ENCODE measurements at places on chromosomes 4 and X.

- peak; percentile 0 for DNase-seq
Observed at GRCh38 chrX:66163849-66164411, at the start of gene HEPH. Gene HEPH, plus strand, starts transcription at chrX:66164247. Its CDS starts 6,324 bp downstream, at chrX:66170571.

DNA sequence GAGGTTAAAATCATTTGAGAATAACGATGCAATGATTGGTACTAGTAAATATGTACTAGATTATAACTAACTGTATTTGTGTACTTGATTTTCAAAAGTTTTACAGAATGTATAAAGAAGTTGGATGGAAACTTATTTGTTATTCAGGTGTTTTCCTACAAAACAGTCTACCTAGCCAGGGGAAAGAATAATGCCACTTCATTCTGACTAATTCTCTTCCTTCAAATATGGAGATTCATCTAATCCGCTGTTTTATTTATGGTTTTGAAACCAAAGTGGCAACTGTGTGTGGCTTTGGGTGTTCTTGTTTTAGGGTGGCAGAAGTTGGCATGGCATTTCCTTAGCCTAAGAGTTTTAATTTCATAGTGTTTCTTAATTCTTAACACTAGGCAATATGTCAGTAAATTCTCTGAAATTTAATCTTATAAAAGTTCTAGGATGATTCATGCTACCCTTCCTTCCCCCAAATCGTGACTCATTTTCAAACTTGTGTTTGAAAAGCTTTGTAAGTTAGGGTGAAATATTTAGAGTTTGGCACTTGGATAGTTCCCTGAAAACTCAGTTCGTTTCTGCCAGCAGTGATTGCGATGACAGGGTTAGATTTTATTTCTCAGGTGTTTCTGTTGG lies 62.6 kb downstream of the DCLK2 start:
- DNase-seq, result no peak

DNA sequence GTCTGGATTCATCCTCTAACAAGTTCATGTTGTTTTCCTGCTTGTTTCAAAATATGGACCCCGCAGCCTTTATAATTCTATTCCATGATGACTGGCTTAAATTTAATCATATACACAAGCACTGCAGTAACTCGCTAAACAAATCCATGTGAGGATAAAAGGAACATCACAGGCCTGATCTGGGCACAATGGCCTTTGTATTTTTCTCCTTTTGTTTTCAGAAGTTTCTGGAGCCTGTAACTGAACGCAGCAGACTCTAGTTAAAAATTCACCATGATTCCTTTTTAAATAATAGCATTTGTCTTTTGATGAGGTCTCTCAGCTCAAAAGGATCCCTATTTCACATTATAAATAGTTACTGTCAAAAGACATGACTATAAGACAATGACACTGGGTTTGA lies 30.2 kb upstream of the TMEM184C start:
- DNase-seq, result no peak

DNA sequence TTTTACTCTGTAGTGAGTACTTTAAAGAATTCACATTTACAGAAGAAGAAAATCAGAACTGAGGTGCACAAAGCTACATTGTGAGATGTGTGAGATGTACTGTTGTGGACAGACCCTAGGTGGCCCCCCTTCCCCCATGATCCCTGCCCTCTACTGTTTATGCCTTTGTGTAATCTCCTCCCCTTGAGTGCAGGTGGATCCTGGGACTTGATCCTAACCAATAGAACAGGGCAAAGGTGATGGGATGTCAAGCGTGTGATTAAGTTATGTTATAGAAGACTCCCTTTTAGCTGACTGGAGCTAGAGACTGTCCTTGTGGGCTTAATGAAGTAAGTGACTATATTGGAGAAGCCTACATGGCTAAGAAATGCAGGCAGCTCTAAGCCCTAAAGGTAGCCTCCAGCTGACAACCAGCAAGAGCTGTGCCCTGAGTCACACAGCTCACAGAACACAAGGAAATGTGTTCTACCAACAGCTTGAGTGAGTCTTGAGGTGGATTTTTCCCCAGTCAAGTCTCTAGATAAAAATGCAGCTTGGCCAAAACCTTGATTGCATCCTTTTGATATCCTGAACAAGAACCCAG lies 225.2 kb upstream of the LEF1 start:
- no peak for DNase-seq

GRCh38 chrX:143788265-143788664 lies 67.7 kb upstream of the SPANXN2 start:
- DNase-seq, result no peak

DNA sequence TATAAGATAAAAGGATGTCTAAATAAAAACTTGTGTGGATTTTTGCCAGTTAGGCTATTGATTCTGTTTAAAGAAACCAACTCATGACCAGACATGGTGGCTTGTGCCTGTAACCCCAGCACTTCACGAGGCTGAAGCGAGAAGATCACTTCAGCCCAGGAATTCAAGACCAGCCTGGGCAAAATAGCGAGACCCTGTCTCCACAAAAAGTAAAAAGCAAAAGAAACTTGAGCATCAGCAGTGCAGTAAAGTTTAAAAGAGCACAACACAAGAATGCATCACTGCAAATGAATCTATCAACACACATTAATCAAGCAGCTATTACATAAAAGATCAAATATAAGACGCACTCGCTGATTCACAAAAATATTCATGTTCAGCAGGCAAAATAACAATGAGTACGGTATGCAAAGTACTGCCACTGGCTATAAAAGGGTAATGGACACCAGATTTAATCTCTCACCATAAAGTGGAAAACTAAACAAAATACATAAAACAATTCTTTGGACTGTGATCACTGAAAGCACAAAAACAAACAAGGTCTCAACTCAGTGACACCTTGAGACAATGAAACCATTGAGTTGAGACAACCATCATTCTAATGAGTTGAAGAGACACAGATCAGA lies 41.3 kb downstream of the LRBA start:
- DNase-seq, result no peak

DNA sequence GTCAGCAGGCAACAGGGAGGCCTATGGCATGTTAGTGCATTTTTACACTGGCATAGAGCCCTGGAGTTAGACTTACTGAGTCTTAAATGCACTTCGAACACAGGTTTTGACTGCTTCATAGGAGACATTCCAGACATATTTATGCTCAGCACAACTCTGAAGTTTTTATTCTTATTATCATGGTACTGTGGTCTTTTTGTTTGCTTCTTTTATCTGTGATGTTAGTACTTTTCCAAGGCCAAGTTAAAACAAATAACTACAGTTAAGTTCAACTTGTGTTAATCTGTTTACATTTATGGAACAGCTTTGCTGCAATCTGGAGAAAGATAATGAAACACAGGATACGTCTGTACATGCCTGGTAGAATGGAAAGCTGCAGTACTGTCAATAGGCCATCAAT lies 76.5 kb downstream of the COL4A5 start:
- no peak for DNase-seq

DNA sequence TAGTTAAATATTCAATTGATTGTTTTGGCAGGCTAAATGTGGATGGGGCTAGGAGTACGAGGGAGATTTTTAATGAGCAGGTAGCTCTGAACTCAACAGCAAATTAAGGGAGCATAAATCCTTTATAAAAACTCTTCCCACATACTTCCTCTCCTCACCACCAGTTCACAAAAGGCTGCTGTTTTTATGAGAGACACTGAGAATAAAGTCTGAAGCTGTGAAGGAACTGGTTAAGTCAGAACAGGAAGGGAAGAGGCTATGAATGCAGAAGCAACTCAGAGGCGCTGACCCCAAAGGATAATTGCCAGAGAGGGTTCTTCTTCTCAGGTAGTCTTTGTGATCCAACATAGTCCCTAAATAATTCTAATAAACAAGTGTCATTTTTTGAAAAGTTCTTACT lies 406.1 kb downstream of the GPM6A start:
- DNase-seq, result no peak

DNA sequence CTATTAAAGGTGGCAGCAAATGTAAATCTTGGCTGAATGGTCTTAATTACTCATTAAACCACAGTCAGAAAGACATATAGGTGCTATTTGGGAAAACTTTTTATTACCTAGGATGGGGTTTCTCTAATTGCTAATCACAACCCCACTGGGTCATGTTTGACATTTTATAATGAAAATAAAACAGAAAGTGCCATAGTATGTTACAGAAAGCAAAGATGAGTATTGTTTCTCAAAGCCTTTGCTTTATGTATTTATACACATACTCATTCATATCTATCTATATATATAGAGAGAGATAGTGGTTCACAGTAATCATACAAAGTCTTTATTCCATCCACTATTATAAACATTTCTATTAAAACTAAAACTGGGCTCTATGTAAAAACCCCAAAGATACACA lies 18.2 kb downstream of the TMEM184C start:
- no peak for DNase-seq

GRCh38 chr4:148780426-148781005 lies 338.3 kb upstream of the NR3C2 start:
- DNase-seq, result no peak

DNA sequence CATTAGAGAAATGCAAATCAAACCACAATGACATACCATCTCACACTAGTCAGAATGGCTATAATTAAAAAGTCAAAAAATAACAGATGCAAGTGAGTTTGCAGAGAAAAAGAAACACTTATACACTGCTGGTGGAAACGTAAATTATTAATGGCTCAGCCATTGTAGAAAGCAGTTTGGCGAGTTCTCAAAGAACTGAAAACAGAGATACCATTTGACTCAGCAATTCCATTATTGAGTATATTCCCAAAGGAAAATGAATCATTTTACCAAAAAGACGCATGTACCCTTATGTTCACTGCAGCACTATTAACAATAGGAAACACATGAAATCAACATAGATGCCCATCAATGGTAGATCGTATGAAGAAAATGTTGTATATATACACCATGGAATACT lies 75.0 kb downstream of the NAA11 start:
- DNase-seq, result no peak

GRCh38 chrX:46683048-46683447 lies 75.9 kb downstream of the SLC9A7 start:
- no peak for DNase-seq

DNA sequence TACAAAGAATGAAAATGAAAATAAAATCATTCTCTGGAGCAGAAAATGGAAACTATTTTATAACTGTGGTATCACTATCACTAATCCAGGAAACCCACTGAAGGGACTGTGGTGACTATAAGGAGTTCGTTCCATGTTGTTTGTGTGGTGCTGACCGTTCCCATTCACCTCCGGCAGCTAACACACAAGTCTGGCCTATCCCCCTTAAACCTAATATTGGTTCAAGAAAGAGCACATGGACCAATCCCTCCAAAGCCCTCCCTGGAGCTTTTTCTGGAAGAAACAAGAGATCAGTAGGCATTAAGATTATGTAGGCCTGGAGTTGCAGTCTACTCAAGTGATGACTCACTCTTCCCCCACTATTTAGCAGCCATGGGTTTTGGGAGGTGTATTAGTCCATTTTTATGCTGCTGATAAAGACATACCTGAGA lies 25.9 kb upstream of the FAM241A start:
- no peak for DNase-seq

DNA sequence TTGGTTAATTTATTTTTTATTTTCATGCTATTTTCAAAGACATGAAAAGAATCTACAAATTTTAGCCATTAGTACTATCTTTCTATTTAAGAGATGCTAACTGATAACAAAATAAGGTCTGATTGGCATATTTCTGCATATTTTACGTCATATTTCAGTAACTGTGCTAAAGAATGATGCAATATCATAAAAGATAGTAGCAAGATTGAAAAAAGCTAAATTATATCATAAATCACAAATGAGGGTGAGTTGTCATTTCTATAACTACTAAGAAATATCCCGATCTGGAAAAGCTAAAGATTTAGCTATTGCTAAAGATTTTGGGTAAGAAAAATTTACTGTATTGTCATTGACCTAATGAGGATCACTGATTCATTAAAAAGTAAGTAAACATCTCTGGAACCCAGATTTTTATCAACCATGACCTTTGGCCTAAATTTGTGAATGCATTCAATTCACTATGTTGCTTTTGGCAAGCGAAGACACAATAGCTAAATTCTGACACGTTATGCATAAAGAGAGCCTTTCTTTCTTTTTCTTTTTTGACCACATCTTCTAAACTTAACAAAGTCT lies 103.6 kb downstream of the HPGD start:
- DNase-seq, result no peak

DNA sequence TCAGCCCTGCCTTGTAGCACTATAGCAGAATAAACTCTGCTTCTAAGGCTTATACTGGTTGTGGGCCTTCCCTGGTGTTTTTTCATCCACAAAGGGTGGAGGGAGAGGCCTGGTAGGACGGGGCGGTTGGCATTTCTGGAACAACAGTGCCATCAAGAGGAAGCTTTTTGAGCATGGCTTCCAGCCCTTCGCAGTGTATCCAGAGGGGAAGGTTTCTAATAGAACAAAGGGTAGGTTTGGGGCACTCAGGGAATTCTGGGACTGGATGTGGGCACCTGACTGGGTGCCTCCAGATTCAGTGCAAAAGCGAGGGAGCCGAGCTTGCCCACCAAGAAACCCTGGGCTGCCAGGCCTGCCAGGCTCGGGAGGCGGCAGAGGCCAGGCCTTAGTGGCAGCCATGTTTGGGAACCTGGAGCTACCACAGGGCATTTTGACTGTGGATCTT lies 229.6 kb upstream of the AGTR2 start:
- no peak for DNase-seq

GRCh38 chr4:105596684-105597083 lies 44.3 kb downstream of the ARHGEF38 start:
- DNase-seq, result no peak

DNA sequence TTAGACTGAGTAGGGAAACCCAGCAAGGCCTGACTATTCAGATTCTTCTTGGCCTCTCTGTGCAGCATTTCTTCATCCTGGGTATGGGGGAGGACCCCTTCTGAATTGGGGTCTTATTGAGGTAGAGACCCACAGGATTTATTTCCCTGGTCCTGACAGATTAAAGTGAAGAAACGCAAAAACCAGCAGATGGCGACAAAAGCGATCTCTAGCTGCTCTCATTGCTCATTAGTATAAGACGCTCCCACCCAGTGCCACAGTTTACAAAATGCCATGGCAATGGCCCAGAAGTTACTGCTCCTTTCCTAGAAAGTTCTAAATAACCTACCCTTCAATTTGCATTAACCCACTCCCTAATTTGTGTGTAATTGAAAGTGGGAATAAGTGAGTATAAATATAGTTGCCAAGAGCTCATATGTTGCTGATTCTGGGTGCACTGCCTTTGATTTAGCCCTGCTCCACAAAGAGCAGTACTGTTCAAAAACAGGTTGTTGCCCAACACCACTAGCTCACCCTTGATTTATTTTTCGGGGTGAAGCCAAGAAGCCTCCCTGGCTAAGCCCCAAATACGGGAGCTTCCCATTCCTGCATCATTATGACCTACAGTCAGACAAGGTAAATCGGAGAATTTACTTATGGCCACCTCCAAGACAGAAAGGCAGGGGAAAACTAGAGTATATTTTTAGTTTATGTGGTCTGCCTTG lies 3.7 kb upstream of the BEX4 start:
- no peak for DNase-seq

GRCh38 chr4:27716693-27717430 lies 856.2 kb downstream of the STIM2 start:
- DNase-seq, result peak; percentile 3

DNA sequence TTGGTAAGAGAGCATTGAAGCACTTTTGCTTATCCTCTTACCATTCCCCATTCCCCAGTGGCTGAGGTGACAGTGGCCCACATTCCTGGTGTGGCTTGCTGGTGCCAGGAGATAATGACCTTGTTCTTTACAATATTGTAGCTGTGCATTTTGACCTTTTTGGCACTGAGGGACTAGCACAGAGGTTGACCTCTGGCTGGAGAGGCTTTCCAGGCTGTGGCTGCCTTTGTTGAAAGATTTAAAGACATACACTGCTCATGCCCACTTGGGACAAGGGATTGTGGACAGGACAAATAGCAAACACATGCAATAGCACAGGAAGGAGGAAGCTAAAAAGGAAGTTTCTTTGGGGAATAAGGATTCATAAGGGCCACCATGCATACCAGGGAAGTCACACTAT lies 65.4 kb downstream of the ARHGEF9 start:
- DNase-seq, result no peak
